ENCODE measurements at places on chromosomes 16 and 17.

DNA sequence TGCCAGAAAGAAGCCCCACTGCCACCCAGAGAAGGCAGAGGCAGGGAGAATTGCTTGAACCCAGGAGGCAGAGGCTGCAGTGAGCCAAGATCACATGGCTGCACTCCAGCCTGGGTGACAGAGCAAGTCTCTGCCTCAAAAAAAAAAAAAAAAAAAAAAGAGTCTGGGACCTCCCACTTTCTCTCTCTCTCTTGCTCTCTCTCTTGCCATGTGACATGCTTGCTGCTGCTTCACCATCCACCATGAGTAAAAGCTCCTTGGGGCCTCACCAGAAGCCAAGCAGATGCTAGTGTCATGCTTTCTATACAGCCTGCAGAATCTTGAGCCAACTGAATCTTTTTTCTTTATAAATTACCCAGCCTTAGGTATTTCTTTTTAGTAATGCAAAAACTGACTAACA, 21.5 kb upstream of the SRSF1 start:
- no peak for DNase-seq

- no peak for DNase-seq
Measured at GRCh38 chr16:66277311-66278070, 89.0 kb upstream of the CDH5 start.

GRCh38 chr16:83686726-83687125, 121.1 kb upstream of the HSBP1 start:
- DNase-seq: no peak

DNA sequence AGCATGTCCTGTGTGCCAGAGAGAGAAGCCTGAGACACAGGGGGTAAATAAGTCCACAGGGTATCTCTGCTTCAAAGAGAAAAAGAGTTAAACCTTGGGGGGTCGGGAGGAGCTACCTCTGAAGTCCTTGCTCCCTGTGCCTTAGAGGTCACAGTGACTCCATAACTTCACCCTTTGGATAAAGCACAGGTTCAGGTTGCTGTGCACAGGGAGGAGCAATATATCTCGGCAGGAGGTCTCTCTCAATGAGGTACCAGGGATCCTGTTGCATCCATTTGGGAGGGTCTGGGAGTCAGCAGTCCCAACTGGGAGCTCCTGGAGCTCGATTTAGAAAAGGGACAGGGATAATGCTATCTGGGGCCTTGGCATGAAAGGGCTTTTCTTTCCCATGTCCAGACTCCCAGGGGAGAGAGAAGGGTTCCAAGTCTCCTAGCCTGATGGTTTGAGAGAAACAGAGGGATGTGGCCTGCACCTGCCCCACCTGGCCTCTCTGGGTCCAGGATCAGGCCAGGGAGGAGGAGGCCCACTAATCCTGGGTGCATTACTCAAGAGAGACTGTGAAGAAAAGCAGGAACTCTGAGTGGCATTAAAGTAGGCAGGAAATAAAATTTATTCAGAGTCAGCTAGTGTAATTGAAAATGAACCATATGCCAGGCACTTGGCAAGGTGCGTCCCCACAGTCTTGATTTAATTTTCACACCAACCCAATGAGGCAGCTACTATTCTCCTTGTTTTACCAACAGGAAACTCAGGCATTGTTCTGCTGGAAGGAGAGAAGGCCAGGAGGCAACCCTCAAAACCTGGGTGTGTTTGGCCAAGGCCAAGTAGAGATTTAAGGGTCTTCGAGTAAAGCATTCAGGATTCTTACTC, 40.7 kb downstream of the CUEDC1 start:
- no peak for DNase-seq

GRCh38 chr16:9921997-9922396, 260.2 kb downstream of the GRIN2A start:
- no peak for DNase-seq

DNA sequence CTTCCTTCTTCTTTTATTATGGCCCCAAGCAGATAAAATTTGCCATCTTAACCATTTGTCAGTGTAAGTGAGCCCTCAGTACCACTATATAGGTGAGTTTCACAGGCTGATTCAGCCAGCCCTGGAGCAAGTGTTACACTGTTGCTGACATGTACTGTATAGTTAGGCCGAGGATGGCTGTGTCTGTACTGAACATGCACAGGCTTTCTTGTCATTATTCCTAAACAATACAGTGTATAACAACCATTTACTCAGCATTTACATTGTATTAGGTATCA, 53.7 kb downstream of the AMFR start:
- DNase-seq: no peak

DNA sequence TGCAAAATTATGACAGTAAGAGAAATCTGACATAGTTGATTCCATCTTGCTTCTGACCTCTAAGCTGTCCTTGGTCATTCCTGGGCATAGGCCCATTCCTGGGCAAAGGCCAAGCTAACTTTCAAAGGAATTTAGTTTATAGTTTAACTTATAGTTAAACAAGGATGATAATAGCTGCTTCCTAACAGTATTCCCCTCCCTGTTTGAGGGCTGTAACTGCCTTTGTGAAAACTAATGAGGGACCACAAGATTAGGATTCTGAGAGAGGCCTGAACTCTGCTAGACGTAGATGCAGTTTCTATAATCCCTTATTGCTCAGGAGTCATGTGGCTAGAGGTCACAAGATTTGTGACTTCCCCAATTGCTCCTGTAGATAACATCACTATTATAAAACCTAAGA, 80.2 kb upstream of the ASIC2 start:
- no peak for DNase-seq

- DNase-seq: no peak
Measured at GRCh38 chr16:22926105-22926751, 112.3 kb downstream of the HS3ST2 start.

GRCh38 chr16:28000314-28001169, 63.0 kb downstream of the GSG1L start:
- DNase-seq: no peak

- DNase-seq: no peak
Measured at GRCh38 chr17:37259030-37259735, 116.6 kb upstream of the C17orf78 start.

GRCh38 chr17:74737299-74738050, 419 bp downstream of the RAB37 start:
- no peak for DNase-seq

- DNase-seq: no peak
Measured at GRCh38 chr16:57601801-57602478, 26.5 kb upstream of the ADGRG1 start.

DNA sequence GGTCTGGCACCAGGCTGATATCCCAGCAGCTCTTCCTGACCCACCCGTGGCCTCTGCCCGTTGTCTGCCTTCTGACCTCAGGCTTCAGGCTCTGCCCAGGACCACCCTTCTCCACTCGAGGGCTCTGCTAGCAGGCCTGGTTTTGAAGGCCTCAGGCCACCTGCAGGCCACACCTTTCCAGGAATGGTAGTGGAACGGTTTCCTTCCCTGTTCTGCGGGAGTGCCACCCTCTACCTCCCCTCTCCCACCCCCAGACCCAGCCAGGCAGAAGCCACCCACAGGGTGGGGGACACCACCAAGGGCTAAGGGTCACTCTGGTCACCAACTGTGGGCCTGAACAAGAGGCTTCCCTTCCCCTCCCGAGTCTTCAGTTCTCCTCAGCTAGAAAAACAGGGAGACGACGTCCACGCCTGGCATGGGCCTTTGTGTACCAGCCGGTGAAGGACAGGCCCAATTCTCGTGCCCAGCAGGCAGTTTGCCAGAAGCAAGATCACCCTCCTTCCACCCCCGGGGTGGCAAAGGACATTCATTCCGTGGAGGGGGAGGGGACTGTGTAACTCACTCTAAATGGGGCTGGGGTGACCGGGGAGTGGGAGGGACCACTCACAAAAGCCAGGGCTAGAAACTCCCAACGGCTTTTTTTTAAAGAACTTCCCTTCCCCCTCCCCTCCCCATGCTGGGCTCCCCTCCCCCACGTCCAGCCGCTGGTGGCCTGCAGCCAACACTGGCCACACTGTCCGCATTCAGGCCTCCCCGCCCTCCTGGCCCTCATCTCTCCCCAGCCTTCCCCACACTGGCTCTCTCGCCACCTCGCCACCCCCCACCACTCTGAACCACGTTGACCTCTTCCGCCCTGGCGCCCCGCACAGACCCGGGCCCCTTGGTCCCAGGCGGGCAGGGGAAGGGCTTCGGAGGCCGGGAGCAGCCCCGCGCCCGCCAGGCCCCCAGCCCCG, 7.7 kb downstream of the CBX4 start:
- DNase-seq: no peak

DNA sequence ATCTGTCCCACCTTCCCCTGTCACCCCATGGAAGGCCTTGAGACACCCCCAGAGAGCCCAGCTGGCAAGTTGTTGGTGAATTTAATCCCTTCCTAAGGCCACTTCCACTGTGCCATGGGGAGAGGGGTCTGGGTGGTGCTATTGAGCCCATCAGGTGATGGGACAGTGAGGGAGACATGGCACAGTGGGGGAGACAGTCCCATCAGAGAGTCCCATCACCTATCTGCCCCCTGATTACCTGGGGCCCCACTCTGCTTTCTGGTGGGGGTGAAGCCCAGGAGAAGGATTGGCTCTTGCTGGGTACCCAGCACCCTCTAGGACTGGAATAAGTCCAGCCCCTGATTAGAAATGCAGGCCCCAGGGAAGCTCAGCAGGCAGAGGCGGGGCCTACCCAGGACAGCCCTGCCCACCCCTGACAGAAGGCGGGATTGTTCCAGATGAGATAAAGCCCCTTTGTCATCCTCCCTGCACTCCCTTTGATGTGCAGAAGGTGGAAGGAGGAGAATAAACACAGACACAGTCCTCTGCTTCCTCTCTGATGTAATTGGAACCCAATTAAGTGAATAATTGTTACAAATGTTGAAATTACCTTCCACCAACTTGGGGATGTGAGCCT, 18.9 kb downstream of the TMEM132E start:
- no peak for DNase-seq

DNA sequence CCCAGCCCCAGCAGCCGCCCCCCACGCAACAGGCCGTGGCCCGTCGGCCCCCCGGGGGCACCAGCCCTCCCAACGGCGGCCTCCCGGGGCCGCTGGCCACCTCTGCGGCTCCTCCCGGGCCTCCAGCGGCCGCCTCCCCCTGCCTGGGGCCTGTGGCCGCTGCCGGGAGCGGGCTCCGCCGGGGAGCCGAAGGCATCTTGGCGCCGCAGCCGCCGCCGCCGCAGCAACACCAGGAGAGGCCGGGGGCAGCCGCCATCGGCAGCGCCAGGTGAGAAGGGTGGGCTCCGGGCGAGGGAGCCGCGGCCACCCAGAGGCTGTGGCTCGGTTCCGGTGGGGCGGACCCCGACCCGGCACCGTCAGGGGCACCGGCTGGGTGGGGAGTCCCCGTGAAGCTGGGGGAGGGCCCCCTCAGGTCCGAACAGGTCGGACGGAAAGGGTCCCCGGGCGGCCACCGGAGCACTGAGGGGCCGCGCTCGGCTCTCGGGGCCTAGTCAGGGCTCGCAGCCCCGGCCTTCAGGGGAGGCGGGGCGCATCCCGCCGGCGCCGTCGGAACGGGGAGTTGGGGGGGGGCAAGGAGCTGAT, 583 bp downstream of the ATXN2L start:
- no peak for DNase-seq

- DNase-seq: no peak
Measured at GRCh38 chr16:29775742-29776408, 2.2 kb upstream of the ZG16 start.

- no peak for DNase-seq
Measured at GRCh38 chr17:10171122-10171571, 27.3 kb downstream of the GAS7 start.

GRCh38 chr16:81327447-81328196, 12.9 kb downstream of the GAN start:
- DNase-seq: no peak

DNA sequence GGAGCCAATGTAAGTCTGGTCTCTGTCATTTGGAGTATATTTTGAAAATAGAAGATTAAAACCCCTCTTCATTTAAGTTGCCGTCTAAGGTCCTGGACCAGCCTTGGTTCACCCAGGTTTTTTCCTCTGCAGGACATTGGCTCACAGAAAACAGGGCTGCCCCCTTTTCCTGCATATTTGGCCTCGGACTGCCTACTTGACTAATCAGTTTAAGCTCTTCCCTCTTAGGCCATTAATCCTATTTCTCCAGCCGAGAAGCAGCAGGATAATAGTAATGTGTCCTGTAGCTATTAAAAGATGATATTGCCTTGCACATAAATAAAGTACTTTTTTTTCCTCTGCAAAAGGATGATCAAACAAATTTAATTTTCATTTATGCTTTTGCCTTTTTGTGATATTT, 52.1 kb downstream of the PRKCA start:
- DNase-seq: no peak

- no peak for DNase-seq
Measured at GRCh38 chr17:78884148-78884825, 18.7 kb downstream of the CEP295NL start.

- DNase-seq: no peak
Measured at GRCh38 chr17:18190628-18191235, 7.1 kb downstream of the ALKBH5 start.

DNA sequence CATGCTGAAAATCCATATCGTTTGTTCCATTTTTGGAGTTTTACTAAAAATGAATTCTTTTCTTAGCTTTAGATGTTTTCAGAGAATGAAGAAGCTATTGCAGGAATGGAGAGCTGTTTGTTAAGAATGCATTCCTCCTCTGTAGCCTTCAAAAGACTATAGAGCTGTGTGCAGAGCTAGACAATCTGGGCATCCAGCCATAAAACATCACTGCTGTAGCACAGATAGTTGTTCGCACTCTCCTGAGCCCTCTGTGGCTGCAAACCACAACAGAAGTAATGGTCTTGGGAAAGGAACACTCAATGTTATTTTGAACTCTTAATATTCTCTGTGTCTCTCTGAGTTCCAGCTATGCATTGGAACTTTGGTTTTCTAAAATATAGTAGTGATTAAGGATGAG, 4.9 kb downstream of the TNRC6C start:
- DNase-seq: peak; percentile 54

GRCh38 chr17:2058586-2059546, 4.0 kb downstream of the HIC1 start:
- DNase-seq: no peak

- DNase-seq: peak; percentile 84
Measured at GRCh38 chr16:56915336-56916119, 16.4 kb upstream of the HERPUD1 start.

GRCh38 chr17:76670020-76670717, 26.6 kb upstream of the ST6GALNAC1 start:
- no peak for DNase-seq

GRCh38 chr16:24800586-24800985, 45.2 kb upstream of the SLC5A11 start:
- DNase-seq: no peak

DNA sequence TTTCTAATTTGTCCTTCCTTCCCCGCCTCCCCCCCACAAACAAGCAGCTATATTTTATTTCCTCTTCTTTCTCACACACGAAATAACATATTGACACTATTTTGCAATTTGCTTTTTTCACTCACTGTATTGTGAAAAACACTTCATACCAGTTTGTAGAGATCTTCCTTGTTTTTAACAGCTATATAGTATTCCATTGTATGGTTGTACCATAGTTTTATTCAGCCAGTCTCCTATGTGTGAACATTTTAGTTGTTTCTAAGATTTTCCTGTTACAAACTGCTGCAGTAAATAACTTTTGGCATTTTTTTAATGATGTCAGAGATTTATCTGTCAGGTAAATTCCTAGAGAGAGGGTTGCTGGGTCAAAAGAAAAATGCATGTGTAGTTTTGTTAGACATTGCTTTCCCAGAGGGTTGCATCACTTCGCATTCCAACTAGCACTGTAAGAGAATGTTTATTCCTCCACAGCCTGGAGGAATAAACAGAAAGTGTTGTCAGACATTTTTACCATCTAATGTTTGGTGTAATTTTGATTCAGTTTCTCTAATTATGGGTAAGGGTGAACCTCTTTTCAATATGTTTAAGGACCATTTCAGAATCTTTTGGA, 101.2 kb downstream of the MRTFB start:
- DNase-seq: no peak

Data from renal pelvis (tissue), 12 donors.